ENCODE measurements at places on chromosomes 6 and 20.

DNA sequence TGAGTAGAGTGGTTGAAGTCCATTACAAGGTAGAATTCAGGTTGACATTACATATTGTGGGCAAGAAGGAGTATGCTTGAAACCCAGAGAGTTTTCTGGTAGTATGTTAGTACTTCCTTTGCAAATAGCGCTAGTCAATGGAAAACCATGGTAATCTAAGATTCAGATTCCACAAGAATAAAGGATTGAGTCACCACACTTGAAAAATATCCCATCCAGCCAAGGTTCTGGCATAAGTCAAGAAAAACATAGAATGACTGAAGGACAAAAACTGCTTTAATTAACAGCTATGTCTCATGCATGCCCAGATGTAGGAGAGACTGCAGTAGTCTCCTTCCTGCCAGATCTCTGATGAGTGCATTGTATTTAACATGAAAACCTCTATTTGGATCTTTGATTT, 469.8 kb downstream of the BMP2 start:
- DNase-seq, result no peak

DNA sequence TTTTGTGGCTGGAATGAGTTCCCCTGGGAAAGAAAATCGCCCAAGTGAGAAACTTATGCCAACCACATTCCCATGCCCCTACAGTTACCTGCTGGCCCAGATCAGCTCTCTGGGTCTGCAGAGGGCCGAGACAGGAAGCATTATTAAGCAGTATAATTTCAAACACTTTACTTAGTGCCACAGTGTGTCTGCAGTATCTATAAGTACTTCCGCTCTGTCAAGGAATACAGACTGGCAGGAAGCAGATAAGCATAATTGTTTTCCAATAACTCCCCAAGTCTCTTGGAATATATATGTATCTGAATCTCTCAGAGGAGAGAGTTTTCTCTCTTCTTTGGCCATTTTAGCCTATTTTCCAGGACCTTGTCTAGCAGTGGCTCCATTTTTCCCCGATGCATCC, 24.9 kb downstream of the SAYSD1 start:
- no peak for DNase-seq

- DNase-seq, result no peak
These were observed 96.5 kb downstream of the ALDH8A1 start for GRCh38 chr6:134853111-134854055.

- DNase-seq, result no peak
These were observed 329.8 kb upstream of the EPHA7 start for GRCh38 chr6:93749191-93749590.

DNA sequence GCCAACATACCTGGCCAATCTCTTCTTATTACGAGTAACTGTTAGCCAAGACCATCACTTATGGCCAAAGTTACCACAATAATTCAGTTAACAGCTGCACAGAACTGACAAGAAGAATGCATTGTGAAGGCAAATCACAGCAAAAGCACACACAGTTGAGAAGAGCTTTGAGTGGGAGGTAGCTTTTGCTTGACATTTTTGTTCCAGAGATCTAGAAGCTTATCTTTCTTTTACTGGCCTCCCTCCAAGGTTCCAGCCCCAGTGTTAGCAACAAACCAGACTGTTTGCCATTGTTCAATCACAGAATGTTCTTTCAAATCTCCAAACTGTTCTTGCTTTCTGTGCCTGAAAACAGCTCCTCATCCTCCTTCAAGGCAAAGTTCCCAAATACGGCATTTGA, 35.9 kb upstream of the IRAK1BP1 start:
- DNase-seq, result peak; percentile 19

GRCh38 chr6:90197854-90198496, 98.7 kb downstream of the BACH2 start:
- no peak for DNase-seq

DNA sequence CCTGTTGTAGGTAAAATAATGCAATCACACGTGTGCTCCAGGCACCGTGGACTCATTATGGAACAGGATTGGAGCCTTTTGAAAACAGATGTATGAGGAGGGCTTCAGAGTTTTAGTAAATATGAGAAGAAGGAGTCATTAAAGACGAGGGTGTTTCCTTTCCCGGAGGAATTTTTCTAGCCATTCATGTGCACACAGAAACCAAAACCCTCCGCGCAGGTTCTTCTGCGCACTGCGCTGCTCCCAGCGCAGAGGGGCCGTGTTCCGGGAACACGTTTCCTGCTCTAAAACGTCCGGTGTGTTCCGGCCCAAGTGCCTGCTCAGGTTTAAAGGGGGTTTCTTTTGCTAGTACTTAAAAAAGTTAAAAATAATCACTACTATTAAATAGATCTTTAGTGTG, 11.6 kb downstream of the GPR31 start:
- no peak for DNase-seq

DNA sequence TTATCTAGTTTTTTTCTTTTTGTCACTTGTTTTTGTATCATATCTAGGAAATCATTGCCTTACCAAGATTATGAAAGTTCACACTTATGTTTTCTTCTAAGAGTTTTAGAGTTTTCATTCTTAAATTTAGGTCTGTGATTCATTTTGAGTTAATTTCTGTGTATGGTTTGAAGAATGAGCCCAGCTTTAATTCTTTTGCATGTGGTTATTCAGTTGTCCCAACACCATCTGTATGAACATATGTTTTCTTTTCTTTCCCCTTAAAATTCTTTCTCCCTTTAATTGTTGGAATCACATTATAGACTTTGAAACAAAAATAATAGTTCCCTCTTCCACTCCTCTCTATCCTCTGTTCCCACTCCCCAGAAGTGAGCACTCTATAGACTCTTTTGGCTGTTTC, 85.4 kb downstream of the SLX4IP start:
- no peak for DNase-seq

DNA sequence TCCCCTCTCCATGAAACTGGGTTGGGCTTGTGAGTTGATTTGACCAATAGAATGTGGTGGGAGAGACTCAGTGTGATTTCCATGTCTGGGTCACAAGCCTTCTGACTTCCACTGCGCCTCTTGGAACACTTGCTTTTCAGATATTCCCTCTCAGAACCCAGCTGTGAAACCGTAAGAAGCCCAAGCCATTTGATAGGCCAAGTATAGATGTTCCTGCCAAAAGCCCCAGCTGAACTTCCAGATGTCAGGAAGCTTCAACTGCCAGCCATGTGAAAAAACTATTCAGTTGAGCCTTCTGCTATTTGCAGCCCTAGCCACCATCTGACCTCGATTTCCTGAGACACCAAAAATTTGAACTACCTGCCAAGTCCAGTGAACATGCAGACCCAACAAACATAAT, 387.8 kb upstream of the GJE1 start:
- DNase-seq, result no peak

- DNase-seq, result peak; percentile 14
These were observed 30.3 kb downstream of the RIPOR2 start for GRCh38 chr6:24905483-24905882.

DNA sequence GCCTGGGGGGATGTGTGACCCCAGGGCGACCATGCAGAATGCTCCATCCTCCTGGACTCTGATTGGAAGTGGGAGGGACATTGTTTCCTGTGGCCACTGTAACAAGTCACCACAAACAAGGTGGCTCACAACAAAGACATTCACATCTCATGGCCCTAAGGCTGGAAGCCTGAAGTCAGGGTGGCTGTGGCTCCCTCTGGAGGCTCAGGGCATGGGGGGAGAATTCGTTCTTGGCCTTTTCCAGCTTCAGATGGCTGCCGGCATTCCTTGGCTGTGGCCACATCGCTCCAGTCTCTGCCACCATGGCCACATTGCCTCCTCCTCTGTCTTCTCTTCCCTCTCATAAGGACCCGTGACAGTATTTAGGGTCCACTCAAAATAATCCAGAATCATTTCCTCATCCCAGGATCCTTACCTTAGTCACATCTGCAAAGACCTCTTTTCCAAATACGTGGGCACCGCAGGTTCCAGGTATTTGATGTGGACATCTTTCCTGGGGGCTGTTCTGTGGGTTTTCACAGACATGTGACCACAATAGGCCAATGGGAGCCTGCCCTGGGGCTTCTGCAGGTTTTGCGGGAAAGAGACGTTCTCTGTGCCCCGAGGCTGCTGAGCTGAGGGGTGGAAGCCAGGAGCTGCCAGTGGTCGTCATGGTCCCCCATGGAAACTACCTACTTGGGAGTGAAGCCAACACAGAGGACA, 249.3 kb downstream of the PREX1 start:
- no peak for DNase-seq

DNA sequence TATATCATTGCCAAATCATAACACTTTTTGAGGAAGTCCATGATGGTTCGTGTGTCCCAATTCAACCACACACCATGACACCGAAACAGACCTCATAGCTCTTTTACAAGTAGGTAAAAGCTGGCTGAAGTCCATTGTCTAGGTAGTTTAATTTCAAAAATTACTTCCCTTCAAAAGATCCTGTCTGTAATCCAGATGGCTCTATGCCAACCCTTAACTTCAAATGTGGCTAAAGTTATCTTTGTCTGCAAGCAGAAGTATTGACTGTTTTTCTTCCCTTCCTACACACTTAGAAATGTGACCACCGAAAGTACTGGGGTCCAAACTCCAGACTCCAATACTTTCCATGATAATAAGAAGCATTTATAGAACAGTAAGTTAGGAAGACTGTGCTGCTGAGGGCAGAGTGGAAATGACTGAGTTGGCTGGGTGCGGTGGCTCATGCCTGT, 8.3 kb upstream of the TIAM2 start:
- no peak for DNase-seq

DNA sequence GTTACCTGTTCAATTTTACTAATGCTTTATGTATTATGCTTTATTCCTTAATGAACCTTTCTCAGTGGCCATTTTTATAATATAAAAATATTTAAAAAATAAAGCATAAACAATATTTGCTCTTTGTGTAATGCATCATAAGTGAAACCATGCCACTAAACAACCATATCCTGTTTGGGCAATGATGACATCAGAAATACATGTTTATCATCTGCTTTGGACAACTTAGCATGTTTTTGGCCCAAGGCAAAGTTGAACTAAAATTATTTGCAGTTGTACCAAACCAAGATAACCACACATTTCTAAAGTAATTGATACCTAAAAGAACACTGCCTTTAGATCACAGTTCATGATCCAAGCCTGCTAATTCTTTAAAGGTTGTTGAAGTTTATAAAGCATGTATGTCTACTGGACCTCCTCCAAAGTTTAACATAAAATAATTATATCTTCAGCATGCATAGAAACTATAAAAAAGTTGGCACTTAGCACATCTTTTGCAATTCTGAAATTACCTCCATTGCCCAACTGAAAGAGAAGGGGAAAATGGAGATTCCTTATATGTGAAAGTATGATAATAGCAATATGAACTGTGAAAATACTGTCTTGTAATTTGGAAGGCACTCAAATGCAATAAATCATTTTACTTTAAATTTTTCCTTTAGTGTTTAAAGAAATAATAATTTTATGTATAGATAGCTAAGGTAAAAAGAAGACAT, 325.6 kb upstream of the RUNX2 start:
- DNase-seq, result no peak

DNA sequence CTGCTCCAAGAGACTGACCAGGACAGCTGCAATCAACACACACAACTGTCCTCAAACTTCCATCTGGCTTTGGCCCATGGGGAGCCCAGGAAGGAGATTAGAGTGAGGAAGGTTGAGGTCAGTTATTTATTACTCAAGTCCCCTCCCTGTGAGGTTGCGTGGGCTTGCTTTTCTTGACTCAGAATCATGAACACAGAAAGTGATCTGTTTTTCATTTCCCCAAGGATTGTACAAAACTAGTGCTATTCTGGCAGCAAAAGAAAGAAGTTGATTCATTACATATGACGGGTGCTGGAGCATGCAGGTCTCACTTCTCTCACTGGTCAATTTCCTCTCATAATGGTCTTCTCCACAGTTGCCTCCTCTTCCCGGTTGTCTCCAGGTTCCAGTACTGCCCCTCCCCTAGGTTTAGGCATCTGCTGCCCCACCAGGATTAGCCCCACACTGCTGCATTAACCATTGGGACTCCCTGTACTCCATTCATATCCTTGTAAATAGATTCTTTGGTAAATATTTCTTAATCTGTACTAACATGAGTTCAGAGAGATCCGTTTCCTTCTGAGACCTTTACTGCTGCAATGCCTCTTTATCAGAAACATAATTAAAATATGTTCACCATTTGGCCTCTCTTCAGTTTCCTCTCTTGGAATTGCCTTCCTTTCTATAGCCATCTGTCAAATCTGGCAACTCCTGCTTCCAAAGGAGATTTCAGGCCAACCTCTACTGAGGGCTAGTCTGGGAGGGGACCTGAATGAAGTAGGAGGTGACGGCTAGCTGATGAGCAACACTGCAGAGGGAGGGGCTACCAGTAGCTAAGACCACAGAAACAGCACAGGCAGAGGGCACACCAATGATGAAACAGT, 888.8 kb downstream of the QKI start:
- DNase-seq, result peak; percentile 19

DNA sequence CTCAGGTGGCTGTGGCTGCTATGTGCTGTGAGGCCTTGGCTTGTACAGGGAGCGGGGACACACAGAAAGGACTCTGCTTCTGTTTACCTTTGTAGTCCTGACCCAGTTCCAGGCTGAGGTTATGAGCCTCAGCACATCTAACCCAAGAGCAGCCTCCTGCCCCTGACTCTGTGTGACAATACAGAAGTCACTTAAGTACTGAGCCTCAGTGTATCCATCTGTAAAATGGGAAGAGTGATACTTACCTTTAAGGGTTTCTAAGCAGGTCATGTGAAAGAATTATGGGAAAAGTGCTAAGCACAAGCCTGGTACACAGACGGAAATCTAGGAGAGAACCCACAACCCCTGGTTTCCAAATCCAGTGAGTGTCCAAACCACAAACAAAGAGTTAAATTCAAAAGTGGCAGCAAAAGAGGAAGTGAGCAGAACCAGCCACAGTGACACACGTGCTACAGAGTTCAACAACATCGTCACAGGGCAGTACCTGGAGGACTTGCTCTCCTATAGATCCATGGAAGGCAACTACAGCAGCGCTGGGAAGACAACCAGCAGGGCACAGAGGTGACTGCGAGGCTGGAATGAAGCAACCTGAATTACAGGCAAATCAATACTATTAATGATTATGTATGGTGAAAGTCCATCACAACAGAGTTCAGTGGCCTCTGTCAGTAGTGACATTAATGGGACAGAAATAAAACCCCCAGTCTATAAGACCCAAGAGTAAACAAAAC, 12.5 kb downstream of the TRIM26 start:
- DNase-seq, result no peak

DNA sequence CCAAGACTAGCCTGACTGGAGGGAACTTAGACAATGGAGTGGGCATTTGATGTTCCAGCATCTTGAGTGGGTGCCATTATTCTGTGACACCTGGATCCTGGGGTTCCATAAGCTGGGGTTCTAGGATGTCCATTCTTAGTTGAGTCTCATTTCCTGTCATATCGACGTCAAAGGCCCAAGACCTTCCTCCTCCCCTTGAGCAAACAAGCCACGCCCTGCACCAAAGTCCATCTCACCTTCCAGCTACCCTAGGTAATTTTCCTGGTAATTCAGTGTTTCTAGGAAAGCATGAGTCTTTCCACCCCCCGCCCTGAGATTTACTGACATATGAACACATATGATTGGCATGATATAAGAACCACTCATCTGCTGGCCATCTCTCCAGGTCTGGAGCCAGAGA, at the start of gene TRIM40:
TRIM40 (plus strand) TSS at position 384 of the 400 bp plus-strand sequence. CDS start 897 bp downstream, outside the sequence.
- no peak for DNase-seq

GRCh38 chr20:35517125-35517524, 12.3 kb downstream of the C20orf173 start:
- no peak for DNase-seq

- DNase-seq, result no peak
These were observed 29.8 kb downstream of the SLC13A3 start for GRCh38 chr20:46621492-46621891.

All from renal pelvis (tissue), 12 donors.